Activated CD4-positive, CD25-positive, alpha-beta regulatory T cell treated with anti-CD3 and anti-CD28 coated beads, Interleukin-2, amount 50 U/mL, for 72 hours (primary cell): ENCODE measurements at places on chromosomes 2 and 18.

DNA sequence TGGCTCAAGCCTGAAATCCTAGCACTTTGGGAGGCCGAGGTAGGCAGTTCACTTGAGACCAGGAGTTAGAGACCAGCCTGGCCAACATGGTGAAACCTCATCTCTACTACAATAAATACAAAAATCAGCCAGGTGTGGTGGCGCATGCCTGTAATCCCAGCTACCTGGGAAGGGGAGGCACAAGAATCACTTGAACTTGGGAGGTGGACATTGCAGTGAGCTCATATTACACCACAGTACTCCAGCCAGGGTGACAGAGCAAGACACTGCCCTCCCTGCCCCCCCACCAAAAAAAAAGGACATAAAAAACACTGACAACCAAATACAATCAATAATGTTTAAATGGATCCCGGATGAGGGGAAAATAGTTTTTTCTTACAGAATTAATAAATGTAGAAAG lies 7.8 kb downstream of the TIA1 start:
- DNase-seq, result no peak

DNA sequence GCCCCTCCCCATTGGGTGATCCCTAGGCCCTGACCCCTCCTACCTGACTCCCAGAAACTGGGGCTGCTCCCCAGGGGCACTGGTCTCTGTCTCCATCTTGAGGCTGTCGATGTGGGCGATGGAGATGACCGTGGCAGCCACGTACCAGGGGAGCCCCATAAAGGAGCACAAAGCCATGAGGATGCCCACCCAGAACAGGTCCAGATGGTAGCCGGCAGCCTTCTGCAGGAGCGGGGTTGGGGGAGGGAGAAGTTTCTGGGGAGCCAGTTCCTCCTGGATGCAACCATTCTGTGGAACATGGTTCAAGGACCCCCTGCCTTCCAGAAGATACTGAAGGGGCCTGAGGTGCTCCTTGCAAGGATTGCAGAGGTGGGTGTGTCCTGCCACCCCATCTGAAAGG lies 34.0 kb downstream of the MTHFD2 start:
- DNase-seq, result no peak

DNA sequence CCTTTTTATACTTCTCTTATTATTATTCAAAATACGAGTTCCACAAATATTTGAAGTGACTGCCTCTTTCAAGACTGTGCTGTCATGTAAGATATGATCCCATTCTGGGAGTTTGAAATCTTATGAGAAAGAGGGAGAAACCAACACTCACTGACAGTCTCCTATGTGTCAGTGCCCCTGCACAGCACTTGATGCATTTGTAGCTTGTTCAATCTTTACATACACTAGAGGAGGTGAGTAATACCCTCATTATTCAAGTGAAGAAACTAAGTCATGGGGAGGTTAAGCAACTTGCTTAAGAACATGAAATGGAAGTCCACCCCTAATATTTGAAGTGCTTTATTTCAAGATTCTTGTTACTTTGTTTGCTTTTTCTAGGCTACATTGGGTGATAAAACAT lies 459.5 kb upstream of the FANCL start:
- DNase-seq, result no peak

GRCh38 chr2:104378853-104379374 lies 475.0 kb upstream of the POU3F3 start:
- no peak for DNase-seq

GRCh38 chr2:192148241-192148619 lies 46.5 kb downstream of the TMEFF2 start:
- no peak for DNase-seq

DNA sequence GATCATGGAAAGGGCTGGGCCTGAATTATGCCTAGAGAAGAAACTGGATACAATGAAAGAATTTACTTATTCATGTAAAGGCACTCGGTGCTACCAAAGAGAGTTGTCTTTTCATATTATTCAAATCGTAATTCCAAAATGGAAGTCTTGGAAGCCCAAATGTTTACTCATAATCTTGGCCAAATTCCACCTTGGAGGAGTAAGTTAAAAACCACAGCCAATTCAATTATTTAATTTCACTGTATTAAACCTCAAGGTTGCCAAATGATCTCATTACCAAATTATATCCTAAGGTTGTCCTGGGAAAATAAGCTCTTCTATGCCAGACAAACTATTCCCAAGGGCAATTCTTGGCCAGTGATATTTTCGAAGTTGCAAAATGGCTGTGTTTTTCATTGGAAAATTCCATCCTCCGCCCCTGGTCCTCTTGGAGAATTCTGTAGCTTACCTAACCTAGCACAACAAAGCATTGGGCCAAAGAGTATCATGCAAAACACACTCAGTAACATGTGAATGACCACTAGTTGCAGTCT lies 11.1 kb upstream of the VPS4B start:
- no peak for DNase-seq

- no peak for DNase-seq
Observed at GRCh38 chr2:44566059-44566458, 204.3 kb downstream of the CAMKMT start.

GRCh38 chr18:63982361-63982760 lies 12.5 kb downstream of the SERPINB8 start:
- DNase-seq, result no peak

GRCh38 chr2:151096235-151096634 lies 165.4 kb downstream of the RBM43 start:
- DNase-seq, result no peak

- no peak for DNase-seq
Observed at GRCh38 chr2:129748653-129749052, 230.8 kb upstream of the RAB6C start.

DNA sequence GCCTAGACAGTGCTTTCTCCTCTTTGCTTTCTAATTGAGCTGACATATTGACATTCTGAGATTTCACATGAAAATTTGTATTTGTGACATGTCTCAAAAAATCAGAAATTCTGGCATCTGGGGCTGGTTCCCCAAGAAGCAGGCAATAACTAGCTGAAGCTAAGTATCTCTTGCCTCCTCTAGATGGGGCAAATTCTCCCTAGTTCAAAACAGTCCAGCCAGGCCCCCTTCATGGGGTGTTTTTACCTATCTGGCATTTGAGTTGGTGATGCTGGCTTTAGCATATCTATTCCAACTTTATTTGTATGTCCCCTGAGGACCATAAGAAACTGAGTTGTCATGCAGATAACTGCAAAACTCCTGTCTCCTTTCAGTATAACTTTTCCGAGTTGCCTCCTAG lies 39.9 kb downstream of the ARHGAP15 start:
- no peak for DNase-seq

GRCh38 chr2:42076357-42077225 lies 28.8 kb downstream of the PKDCC start:
- DNase-seq, result no peak

GRCh38 chr18:25305584-25305983 lies 46.4 kb downstream of the ZNF521 start:
- DNase-seq, result no peak
